Spleen (tissue), 13 donors: ENCODE measurements at places on chromosomes 4 and X. TPM values are rescaled to one million over a fixed set of nuclear protein-coding genes. Genes with fewer than 3 reads are reported as not detected.

GRCh38 chrX:70030301-70030767 lies 19.4 kb downstream of the AWAT2 start:
- H3K27me3 ChIP-seq = peaks cover 6% of the 10 kb centered on the region
- H3K4me1 ChIP-seq = no peaks in the 10 kb centered on the region
- no peak overlapping the region for H3K4me3 ChIP-seq

DNA sequence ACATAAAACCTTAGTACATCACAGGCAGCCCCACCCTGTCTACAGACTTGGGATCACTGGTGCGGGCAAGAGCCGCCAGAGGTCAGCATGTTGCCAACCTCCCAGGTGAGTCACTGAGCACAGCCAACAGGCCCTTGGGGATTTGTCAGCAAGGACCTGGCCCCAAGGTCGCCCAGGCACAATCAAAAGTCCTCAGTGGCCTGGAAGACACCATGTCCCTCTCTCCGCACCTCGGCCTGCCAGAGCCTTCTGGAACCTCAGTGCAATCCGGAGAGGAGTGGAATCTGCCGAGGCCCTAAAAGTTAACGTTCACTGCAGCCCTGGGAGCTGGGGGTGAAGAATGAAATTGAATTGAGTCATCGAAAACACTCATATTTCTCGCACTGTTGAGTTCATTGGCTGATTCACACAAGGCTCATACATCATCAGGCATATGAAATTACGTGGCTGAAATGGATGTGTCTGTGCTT lies 74.3 kb downstream of the WFS1 start:
- H3K4me3 ChIP-seq = no peak overlapping the region
- peaks cover under 1% of the 10 kb centered on the region for H3K4me1 ChIP-seq
- H3K27ac ChIP-seq = no peak overlapping the region
- peak; percentile 59 for DNase-seq

- H3K27me3 ChIP-seq = no peaks in the 10 kb centered on the region
- H3K4me3 ChIP-seq = no peak overlapping the region
- DNase-seq = no peak
- H3K36me3 ChIP-seq = no peaks in the 10 kb centered on the region
- H3K27ac ChIP-seq = no peak overlapping the region
These were observed 9.8 kb upstream of the ACOT9 start for GRCh38 chrX:23752740-23753415.

- H3K27me3 ChIP-seq = no peaks in the 10 kb centered on the region
- H3K4me1 ChIP-seq = no peaks in the 10 kb centered on the region
These were observed 548.4 kb downstream of the KLHL13 start for GRCh38 chrX:117568238-117568637.

Gene HSPA4L
- 0.13 TPM for polyA plus RNA-seq

- no peak overlapping the region for H3K4me3 ChIP-seq
- H3K4me1 ChIP-seq = peaks cover 11% of the 10 kb centered on the region
- no peak for DNase-seq
- peaks cover 20% of the 10 kb centered on the region for H3K27me3 ChIP-seq
These were observed 60.0 kb downstream of the C4orf50 start for GRCh38 chr4:5958199-5958735.
